ENCODE measurements at places on chromosomes 4 and X.

DNA sequence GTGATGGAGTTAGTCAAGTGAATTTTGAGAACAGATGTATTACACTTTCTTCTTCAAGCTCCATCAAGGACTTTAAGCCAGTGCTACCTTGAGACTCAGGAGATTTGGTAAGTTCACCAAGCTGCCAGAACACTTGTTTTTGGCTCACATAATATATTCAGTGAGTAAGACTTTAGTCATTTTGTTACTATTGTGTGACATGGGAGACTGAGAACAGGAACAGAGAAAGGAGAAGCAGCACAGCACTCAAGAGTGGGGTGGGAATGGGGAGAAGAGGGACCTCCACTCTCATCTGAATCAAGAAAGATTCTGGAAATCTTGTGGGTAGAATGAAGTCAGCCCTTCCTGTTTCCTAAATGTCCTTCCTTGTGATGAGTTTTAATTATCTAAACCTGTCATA is 87.3 kb upstream of the TET2 start:
- peak; percentile 7 for DNase-seq

GRCh38 chr4:139184129-139184528 is 7.1 kb upstream of the ELF2 start:
- DNase-seq, result no peak

DNA sequence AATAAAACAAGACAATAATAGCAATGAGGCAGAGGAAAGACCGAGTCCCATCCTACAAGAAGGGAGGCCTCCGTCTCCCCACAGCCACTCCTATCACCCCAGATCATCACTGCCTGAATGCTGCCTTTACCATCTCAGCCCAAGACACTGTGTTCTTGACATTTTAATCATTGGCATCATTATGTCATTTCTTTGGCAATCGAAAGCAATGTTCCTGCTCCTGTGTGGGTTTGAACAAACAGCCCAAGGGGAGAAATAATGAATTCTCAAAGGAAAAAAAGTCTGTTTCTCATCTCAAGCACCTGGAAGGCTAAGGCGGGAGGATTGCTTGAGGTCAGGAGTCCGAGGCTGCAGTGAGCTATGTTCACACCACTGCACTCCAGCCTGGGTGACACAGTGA is 73.0 kb upstream of the ACSL1 start:
- DNase-seq, result no peak

GRCh38 chr4:108744307-108744706 is 18.5 kb downstream of the ETNPPL start:
- no peak for DNase-seq

DNA sequence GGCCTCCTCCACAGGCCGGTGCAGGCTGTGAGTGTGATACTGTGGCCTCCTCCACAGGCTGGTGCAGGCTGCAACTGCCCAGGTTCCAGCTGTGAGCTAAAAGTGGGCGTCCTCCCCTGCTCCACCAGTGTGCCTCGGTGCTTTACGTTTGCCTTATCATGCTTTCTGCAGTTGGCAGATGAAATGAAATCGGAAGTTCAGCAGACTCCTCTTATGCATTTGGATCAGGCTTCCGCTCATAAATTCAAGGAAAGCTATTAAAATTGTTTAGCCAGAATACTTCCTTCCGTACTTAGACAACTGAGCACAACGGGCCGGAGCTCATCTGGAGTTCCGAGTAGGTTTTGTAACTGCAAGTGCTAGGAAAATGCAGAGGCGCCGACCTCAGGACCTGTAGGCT is 12.0 kb downstream of the CYP4V2 start:
- no peak for DNase-seq

DNA sequence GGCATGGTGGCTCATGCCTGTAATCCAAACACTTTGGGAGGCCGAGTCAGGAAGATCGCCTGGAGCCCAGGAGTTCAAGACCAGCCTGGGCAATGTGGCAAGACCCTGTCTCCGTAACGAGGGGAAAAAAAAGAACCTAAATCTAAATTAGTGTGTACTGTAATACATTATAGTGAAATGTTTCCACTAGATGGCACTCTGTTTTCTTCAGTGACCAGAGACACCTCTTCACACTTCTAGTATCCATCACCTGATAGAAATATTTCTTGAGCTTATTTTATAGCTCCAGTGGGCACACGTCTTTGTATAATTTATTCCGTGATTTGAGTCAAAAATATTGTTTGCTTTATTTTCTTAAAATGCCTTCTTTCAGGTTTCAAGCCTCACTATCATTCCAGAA is 600.9 kb upstream of the DIPK2B start:
- peak; percentile 60 for DNase-seq

DNA sequence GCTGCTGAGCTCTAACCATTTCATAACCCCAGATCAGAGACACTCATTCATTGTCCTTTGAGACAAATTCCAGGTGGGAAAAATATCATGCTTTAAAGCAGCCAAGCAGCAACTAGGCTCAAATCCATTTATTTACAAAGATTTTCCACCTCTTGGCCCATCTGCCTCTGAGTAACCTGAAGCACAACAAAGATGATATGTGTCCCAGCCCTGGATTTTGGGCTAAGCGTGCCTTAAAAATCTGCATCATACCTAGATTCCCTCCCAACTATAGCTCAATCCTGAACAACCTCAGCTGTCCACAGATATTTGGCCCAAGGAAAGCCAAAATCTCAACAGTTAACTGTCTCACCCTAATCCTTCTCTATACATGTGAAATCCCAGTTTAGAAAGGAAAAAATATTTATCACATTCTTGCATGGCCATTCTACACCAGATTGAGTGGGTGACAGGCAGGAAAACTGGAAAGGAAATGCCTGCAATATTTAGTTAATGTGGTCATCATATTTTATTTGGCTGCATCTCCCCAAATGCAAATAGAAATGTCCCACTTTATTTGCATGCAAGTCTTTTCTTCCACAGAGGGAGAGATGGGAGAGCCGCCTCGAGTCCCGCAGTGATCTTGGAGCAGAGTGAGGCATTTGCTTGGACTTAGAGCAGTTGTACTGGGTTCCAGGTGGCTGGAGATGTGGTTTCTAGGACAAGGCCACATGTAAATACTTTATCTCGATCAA is 146.4 kb upstream of the EOLA2 start:
- no peak for DNase-seq

DNA sequence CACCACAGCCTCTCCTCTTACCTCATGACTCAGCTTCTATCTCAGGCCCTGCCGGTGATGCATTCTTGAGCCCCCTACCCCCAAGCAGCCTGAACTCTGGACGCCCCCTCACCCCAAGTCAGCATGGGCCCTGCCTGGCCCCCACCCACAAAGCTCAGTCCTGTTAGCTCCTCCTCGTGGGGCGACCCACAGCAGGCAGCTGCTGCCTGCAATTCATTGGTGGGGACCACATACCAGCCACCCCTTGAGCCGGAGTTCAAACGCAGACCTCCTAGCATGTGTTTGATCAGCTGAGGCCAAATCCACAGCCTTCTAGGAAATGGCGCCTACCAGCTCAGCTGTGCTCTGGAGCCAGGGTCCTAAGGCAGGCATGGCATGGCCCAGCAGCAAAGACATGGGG is 111.8 kb downstream of the EFNB1 start:
- no peak for DNase-seq

DNA sequence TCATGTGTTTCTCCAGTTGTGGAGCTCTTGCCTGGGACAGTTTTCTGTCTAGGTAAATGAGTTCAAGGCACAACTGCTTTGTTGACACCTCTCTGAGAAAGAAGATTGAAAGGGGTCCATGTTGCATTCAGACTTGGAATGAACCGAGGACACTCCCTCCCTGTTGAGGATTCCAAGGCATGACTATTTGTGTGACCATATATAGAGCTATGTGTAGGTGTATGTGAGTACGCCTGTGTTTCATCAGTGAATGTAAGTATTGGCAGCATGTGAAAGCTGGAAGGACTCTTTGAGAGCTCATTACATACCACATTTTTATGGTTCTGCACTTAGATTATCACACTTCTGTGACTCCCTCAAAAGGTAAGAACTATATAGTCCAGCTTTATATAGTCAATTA is 3.4 kb downstream of the HEPH start:
- DNase-seq, result no peak

DNA sequence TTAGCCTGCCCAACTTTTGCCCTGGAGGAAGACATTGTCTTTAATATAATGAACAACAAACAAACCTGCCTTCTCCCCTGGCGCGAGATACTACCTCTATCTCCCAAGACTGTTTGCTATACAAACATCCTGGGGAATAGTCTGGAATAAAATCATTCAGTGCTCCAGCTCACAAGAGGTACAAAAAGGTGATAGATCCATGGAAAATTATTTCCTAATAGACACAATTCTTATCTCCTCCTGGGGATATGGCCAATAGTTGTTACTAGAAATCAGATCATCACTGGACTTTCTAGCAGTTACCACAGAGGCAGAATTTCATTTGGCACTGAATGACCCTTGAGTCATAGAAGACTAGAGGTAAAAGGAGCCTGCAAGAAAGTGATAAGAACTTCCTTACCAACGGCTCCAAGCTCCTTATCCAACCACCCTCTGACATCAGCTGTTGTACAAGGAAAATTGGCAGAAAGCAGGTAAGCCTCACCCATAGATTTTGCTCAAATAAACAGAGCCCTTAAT is 38.1 kb downstream of the MID1 start:
- DNase-seq, result no peak

GRCh38 chr4:89357340-89357739 is 49.7 kb upstream of the GPRIN3 start:
- no peak for DNase-seq

- no peak for DNase-seq
These were observed 48.2 kb upstream of the KLF3 start for GRCh38 chr4:38615847-38616246.

- DNase-seq, result no peak
These were observed 53.3 kb downstream of the NFKB1 start for GRCh38 chr4:102554482-102554881.

GRCh38 chr4:145564540-145564939 is 54.6 kb upstream of the MMAA start:
- no peak for DNase-seq

- no peak for DNase-seq
These were observed 14.9 kb downstream of the RPGR start for GRCh38 chrX:38312436-38312835.

- DNase-seq, result no peak
These were observed 272.1 kb upstream of the AGTR2 start for GRCh38 chrX:115898382-115899001.

DNA sequence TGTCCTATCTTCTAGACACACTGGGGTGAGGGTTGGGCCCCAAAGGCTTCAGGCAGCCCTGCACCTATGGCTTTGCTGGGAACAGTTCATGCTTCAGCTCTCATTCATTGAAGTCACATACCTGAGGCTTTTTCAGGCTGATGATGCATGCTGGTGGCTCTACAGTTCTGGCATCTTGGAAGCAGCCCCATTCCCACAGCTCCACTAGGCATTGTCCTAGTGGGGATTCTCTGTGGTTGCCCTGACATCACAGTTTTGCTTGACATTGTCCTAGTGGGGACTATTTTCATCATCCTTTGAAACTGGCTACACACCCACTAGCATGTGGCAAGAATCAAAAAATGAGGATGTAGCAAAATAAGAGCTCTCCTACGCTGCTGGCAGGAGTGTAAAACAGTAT is 37.7 kb upstream of the C4orf17 start:
- DNase-seq, result no peak

DNA sequence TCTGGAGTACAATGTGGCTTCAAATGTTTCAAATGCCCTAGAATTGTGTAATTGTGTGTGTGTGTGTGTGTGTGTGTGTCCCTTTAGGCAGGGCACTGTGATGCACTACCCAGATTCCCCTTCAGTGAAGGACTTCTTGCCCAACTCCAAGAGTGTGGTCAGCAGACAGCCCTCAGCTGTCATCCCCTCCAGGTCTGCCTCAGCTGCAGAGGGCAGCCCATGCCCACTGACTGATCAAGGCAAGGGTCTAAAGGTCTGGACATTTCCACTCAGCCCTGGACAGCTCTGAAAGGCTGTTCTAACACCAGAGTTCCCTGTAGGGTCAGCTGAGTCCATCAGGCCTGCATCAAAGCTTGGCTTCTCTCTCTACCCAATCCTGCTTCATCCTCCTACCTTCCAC is 83.9 kb upstream of the USP9X start:
- DNase-seq, result no peak

- no peak for DNase-seq
These were observed 227.3 kb upstream of the GIMD1 start for GRCh38 chr4:106595906-106596305.

GRCh38 chrX:44203791-44204190 is 139.7 kb downstream of the EFHC2 start:
- no peak for DNase-seq

DNA sequence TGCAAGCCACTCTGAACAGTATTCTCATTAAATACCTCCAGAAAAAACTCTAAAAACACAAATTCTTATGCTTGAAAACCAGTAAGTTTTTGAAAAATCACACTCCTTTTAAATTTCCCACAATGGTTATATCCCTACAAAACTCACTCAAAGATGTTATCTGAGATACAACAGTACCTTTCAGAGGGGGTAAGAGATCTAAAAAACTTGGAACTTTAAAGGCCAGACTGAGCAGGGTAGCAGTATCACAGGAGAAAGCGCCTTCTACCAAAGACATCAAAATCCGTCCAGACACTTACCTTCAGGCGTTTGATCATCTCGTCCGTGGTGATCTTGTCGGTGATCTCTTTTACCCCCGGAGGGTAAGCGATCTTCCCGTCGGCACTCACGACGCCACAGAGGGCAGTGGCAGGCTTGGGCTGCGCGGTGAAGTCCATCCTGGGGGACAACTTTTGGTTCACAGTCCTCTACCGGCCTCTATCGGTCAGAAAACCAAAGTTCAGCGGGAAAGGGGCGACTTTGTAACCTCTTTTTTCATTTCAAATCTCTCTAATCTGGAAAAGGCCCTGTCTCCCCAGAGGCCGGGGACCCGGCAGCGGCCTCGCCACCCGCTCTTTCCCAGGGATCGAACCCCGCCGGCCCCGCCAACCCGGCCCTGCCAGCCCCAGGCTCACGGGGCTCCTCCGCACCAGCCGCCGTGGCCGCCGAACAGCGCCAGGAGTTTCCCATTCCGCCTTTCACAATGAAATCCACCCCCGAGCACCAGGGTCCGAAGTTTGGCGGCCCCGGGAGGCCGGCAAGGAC is 1.4 kb downstream of the PDS5A start:
- DNase-seq, result peak; percentile 80

GRCh38 chr4:101563126-101563525 is 215.8 kb upstream of the PPP3CA start:
- no peak for DNase-seq

DNA sequence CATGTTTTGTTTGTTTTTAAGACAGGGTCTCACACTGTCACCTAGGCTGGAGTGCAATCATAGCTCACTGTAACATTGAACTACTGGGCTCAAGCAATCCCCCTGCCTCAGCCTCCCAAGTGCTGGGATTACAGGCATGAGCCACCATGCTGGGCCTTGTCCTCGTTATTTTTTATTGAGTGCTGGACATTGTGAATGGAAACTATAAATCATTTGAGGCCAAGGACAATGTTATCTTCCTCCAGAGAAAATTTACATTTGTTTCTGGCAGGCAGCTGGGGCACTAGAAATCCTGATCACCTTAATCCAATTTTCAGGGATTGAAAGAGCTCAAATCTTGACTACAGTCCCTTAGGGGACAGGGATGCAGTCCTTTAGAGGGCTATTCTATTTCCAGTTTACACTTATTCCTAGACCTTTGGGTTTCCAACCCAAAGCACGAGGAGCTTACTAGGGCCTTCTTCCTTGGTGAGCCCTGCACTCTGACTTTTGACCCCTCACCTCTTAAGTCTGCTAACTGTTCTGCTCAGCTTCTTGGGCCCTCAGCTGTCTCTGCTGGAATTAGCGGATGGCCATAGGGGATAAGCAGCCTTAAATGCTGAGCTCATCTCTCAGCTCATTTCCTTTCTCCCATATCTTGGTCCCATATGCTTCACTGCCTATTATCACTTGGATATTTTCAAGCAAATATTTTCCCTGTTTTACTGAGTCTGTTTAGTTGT is 23.0 kb upstream of the PDZD4 start:
- DNase-seq, result no peak
